ENCODE measurements at places on chromosomes 7 and 10. TPM values are rescaled to one million over a fixed set of nuclear protein-coding genes. Genes with fewer than 3 reads are reported as not detected.

- no peak for DNase-seq
Measured at GRCh38 chr10:124625831-124626238, 118.3 kb downstream of the FAM53B start.

The IFIT1B gene
- total RNA-seq = not detected

DNA sequence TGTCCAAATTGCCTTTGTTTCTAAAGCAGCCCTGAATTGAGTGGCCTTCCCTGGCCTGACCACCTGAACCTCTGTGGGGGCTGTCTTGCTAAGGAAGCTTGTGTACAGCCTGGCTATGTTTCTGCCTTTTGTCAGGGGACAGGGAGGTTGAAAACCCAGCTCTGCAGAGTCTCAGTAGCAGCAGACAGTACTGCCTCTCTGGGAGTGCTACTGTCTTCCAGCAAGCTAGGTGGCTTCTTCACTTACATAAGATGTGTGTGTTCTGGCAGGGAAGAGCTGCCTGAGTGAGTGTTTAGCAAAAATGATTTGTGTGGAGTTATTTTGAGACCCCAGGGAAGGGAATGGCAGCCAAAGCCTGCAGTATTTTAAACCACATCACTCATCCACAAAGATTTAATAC lies 57.4 kb downstream of the LRRC4 start:
- DNase-seq = no peak

DNA sequence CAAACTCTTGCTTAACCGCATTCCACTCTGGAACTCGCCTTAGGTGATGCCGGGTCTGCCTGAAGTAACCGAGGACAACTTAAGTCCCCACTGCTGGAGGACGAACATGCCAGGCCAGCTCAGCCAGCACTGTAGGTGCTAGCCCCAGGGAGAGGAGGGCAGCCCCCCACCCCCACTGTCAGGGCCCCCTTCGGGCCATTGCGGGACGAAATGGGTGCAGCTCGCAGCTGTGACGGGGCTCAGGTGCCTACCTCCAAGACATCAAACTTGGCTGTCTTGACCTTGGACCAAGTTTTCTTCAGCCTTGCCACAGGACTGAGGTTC lies 60.4 kb downstream of the CSGALNACT2 start:
- no peak for DNase-seq

- no peak for DNase-seq
Measured at GRCh38 chr7:108430664-108431063, 25.6 kb downstream of the NRCAM start.

GRCh38 chr7:65454469-65454868 lies 80.8 kb downstream of the ZNF92 start:
- no peak for DNase-seq

DNA sequence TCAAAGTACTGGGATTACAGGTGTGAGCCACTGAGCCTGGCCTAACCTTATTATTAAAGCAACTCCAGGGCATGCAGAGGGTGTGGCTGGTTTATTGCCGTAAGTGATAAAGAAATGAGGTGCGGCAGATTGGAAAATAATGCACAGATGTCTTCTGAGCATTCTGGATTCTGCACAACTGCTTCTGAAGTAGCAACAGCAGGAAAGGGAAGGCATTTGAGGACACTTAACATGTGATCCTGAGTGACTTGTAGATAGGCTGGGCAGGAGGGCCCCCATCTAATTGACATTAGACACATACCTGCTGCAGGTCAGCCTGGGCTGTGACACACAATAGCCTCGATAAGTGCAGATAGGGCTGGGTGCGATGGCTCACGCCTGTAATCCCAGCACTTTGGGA lies 5.6 kb downstream of the RHBDD2 start:
- DNase-seq = no peak

DNA sequence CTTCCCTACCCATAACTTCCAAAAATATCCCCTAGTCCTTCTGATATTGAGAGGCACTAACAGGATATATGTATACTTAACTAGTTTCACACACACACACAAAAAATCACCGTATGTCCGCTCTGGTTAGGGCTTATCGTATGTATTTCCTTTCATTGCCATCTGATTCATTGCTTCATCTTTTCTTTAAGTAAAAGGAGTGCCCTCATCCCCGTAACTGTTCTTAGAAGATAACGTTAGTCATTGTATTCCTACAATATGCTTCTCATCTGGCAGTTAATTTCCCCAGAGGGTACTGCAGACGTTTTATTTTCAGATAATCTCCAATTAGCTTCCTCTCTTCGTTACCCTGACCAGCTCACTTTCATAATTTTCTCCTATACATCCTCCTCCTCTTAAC lies 37.3 kb downstream of the NRCAM start:
- DNase-seq = no peak

The ACHE gene
- total RNA-seq = 0.47 TPM

- DNase-seq = no peak
Measured at GRCh38 chr7:155893664-155894063, 81.4 kb upstream of the SHH start.

GRCh38 chr7:22728401-22729029 lies 1.5 kb downstream of the IL6 start:
- no peak for DNase-seq

The HMX3 gene
- total RNA-seq = not detected

The RAPGEF5 gene
- total RNA-seq = 0.33 TPM

GRCh38 chr7:122850528-122850927 lies 35.7 kb downstream of the CADPS2 start:
- DNase-seq = no peak

GRCh38 chr7:124633740-124634139 lies 131.9 kb downstream of the GPR37 start:
- no peak for DNase-seq

- DNase-seq = no peak
Measured at GRCh38 chr7:149785983-149786382, 12.6 kb upstream of the ZNF467 start.

GRCh38 chr7:3888096-3888495 lies 587.0 kb downstream of the SDK1 start:
- no peak for DNase-seq

- DNase-seq = no peak
Measured at GRCh38 chr7:68733219-68734153, 864.8 kb upstream of the AUTS2 start.

DNA sequence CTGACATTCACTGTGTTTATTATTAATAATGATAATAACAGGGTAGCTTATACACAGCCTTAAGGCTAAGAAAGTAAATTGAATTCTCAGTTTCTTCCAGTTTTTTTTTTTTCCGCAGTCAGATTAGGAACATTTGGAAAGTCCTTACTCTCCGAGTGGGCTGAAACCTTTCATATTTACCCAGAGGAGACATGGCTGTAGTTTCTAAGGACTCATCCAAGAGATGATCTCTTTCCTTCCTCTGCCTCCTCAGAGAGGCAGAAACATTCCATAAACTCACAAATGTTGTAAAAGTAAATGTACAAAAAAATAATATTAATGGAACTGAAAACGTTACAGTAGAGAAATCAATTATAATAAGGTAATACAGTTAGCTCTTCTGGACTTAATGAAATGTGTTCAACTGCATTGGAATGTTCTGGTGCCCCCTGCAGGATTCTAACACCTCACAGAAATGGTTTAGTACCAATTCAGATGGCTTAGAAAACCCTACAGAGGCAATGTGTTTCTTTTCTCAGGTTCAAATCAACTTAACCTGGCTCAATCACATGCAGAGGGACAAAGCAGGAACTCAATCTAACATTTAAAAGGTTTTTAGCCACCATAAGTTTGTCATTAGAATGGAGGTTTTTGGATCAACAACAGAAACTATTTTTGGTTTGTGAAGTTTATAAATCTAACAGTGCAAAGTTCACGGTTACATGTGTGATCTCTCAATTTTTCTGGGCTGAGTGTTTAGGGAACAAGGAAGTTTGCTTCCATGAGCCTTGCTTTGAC lies 71.7 kb downstream of the ICA1 start:
- peak; percentile 33 for DNase-seq

The RASA4B gene
- total RNA-seq = 2.4 TPM

The NAT16 gene
- total RNA-seq = not detected

- DNase-seq = no peak
Measured at GRCh38 chr7:20507157-20507556, 108.3 kb upstream of the ABCB5 start.

The LLCFC1 gene
- total RNA-seq = not detected

- DNase-seq = no peak
Measured at GRCh38 chr10:77505431-77506334, 131.9 kb downstream of the KCNMA1 start.

The PRSS1 gene
- not detected for total RNA-seq

GRCh38 chr7:129854401-129854800 lies 98.4 kb downstream of the UBE2H start:
- DNase-seq = no peak

The ADO gene
- 17.1 TPM for total RNA-seq

DNA sequence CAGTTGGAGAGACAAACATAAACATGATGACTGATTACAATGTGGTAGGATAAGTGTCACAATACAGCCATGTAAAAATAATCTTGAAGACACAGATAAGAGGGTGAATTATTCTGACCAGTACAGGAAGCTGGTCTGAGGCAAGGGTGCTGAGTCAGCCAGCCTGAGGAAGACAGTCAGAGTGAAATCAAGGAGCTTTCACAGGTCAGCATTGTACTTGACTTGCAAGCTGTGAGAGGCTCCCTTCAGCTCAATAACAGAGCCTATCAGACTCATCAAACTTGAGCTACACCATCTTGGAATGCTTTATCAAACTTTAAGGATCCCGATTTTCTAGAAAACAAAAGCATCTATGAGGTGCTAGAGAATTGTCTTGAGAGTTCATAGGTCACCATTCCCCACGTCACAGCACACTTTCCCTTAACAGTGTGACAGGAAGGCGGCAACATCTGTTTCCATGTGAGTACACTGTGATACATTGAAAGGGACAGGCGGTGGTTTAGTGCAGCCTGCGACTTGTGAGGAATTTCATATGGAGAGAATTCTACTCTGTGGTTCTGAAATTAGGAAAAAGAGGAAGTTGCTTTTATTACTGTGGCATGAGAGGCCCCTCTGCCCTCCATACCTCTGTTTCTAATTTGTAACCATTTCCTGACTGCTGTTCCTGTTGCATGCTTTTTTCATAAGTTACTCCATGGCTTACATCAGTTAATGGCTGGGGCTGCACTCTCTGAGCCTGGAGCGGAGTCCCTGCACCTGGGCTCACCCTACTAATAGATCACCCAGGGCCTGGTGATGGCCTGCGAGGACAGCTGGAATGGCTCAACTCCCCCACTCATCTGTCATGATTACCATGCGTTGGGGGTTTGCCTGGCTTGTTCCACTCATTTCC lies 417.1 kb downstream of the SUGCT start:
- DNase-seq = no peak

DNA sequence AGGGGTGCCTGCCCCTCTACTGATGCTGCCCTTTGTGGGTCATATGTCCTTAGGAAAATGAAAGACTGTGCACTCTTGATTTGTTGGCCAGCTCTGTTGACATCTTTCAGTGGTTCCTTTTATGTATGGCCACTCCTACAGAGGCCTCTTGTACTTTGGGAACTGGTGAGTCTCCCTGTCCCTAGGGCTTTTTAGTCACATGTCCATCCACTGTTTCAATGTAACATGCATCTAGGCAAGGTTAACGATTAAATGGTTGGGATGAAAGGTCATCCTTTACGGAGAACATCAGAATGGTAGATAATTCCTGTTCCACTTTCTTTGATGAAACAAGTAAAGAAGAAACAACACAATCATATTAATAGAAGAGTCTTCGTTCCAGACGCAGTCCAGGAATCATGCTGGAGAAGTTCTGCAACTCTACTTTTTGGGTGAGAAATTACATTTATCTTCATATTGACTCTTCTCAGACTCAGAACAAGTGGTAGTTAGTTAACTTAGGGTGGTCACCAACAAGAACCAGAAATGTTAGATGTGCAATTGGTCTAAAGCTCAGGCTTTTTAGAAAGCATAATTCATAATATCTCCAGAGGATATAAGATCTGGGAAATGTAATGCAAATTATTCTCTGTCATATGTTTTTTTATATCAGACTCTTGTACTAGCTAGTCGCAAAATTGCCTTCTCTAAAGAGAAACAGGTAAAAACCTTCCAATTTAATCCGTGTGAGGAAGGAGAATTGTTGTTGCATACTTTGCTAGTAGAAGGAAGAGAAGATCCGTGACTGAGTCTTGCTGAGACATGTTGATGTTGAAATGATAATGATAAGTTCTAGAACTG lies at the start of gene ABCC2:
Gene ABCC2, plus strand, starts transcription at position 194 of the 840 bp plus-strand sequence. Its CDS starts 205 bp downstream, at position 399.
- no peak for DNase-seq

- no peak for DNase-seq
Measured at GRCh38 chr10:51699145-51699474, 285 bp downstream of the CSTF2T start.

The AMZ1 gene
- total RNA-seq = 0.27 TPM

DNA sequence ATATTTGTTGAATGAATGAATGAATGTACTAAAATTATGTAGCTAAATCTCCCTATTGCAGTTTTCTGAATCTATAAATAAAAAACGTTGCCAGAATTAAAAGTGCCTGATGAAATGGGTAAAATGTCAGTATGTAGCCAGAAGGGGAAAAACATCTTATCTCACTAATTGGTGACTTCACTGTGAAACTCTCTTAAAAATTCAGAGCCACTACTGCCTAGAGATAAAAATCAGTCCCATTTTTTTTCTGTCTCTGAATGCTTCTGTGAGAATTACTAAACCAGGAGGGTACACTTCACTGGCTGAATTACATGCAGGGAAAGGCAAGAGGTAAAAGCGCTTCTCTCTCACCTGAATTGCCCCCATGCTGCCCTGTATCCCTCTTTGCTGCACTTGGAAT lies 69.6 kb upstream of the HPS1 start:
- DNase-seq = no peak

DNA sequence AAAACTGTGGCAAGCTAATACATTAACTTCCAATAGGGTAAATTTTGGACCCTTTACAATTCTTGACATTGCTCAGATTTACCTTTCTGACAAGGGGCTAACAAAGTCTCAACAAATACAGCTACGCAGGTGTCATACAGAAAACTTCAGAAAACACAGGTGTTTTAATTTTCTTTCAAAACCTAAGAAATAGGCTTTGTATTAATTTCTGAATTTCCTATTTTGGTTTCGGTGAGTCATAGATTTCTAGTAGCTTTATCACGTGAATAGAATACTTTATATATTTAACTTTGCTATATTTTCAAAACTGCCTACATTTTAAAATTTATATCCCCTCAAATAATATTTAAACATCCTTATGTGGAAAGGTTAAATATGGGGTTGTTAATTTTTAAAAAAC lies 215.3 kb downstream of the DGKB start:
- DNase-seq = no peak

The LRRD1 gene
- total RNA-seq = not detected

DNA sequence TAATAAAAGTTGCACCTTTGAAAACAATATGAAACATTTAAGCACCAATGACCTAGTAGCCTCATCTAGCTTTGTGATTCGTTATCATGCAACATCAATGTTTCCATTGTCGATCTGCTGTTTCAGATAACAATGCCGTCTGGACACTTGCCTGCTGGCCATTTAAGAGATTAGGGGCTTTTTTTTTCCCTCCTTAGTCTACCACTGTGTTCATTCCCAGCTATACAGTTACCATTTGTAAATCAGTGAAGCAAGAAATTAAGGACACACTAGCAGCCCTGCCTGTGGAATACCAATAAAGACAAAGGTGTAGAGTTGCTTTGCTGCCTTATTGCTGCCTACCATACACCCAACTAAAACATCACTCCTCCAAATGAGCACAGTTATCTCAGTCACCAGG lies 37.6 kb upstream of the MYO3A start:
- DNase-seq = no peak

- DNase-seq = no peak
Measured at GRCh38 chr10:46317370-46317769, 30.6 kb downstream of the ANTXRL start.

Measured in natural killer cell (primary cell).